ENCODE measurements at places on chromosomes 2 and 18.

GRCh38 chr18:45828917-45829811 is 3.7 kb downstream of the SIGLEC15 start:
- no peak for DNase-seq

DNA sequence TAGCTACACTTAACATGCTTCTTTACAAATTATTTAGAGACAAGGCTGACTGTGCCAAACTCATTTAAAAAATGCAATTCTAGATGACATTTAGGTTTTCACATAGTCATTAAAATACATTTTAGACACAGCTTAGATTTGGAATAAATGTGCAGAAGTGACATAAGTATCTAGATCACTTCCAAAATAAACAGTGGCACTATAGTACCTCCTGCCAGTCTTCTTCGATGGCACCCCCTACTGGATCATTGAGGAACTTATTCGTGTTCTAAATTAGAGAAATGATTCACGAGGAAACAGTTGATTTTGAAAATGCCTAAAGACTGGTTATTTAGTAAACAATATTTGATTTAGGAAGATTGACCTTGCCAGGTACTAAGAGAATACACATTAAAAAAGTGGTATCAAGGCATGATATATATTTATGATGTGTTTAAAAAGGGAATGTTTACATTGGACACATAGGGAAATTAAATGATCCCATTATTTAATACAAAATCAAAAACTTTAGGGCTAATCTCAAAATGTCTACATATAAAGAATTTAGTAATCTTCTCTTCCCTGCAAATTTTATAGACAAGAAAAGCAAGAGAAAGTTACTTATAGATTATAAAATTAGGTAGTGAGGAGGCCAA is 323.9 kb downstream of the XIRP2 start:
- no peak for DNase-seq

- DNase-seq: no peak
Observed at GRCh38 chr18:70578480-70578879, 289.6 kb downstream of the SOCS6 start.

GRCh38 chr18:63552581-63552980 is 10.4 kb downstream of the SERPINB12 start:
- no peak for DNase-seq

- DNase-seq: no peak
Observed at GRCh38 chr18:45249246-45249661, 366.0 kb upstream of the SLC14A2 start.

DNA sequence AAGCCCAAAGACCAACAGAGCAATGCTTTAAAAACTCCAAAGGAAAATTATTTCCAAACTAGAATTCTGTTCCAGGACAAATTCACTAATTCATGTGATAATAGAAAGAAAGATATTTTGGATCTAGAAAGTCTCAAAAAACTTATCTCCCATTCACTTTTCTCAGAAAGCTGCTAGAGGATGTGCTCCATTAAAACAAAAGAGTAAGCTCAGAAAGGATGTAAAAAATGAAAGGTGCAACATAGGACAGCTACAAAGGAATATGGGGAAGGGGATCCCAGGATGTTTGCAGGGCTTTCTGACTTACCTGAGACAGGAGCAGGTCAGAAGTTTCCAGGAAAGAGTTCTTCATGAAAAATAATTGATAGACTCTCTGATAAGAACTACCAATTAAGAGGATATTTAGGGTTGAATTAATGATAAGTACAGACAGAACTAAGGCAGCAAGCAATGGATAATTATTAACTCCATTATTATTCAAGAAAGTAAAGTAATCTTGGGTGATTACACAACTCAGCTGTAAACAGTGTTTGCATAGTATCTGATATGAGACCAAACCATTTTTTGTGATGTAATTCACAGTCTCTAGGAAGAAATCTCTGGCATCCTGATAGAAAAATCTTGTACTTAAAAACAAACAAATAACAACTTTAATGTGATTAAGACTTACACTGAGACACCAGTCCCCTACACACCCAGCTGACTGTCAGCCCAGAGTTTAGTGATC is 20.9 kb downstream of the LYG1 start:
- no peak for DNase-seq

DNA sequence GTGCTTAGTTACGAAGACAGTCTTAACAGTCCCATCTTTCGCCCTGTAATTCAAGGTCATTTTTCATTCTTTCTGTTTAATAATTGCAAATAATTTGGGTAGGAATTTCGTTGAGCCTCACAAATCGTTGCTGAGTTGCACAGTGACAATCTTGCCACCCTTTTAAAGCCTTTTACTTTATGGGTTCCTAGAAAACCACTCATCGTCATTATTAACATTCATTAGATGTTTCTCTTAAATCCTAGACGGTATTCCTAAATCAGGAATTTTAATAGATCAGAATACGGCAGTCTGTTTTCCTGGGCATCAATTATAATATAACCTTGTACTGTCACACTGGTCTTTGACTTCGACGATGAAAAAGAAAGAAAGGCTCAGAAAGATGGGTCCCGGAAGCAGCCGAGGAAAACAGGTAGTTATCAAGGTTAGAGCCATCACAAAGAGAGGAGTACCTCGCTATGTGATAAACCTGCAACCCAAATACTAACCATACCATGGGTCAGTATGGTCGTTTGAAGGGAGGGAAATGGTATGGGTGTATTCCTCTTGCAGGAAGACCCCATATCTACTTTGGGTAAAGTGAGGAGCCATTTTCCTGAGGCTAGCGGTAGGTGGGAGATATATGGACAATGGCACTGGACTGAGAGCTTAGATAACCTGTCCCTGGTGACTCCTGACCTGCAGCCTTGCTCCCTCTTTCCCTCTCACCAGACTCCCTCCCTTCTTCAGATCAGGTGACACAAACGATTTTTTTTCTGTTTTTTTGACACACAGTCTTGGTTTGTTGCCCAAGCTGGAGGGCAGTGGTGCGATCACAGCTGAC is 981 bp upstream of the SF3B1 start:
- no peak for DNase-seq

- no peak for DNase-seq
Observed at GRCh38 chr2:71348302-71348701, 16.7 kb downstream of the ZNF638 start.

Measured in CD4-positive, alpha-beta T cell treated with Interleukin-15 for 4 hours (primary cell).